ENCODE measurements at places on chromosomes 7 and 10.
A peak's percentile ranks its signal among the peaks of the same experiment; 100 is the strongest.

DNA sequence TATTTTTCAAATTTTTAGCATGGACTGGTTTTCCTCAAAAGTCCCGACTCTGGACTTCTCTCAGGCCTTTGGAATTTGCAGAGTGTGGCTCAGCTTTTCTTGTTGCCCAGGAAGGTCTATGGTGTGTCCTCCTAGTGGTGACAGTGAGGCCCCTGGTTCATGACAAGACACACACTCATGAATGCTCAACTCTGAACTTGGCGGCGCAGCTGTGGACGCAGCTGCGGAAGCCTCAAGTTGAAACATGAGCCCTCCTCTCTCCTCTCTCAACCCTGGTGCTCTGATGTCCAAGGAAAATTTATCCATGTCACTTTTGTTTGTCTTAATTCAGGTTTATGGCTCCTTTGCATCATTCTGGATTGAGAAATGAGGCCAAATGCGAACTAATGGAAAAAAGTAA, 183.9 kb downstream of the HECW1 start:
- DNase-seq, result no peak

DNA sequence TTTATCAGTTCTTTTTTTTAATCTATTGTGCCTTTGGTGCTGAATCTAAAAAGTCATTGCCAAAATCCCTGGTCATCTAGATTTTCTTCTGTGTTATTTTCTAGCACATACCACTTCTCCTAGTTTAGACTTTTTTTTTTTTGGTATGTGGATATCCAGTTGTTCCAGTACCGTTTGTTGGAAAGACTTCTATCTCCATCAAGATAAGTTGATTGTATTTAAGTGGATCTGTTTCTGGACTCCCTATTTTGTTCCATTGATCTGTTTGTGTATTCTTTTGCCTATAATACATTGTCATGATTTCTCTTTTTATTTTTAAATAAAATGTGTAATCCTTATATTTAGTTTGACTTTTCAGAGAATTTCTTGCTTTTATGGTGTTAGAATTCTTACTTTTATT, 35.5 kb downstream of the RSBN1L start:
- no peak for DNase-seq

- DNase-seq, result no peak
Observed at GRCh38 chr7:32142649-32143048, 72.4 kb upstream of the PDE1C start.

GRCh38 chr7:114426382-114426781, 11.8 kb downstream of the FOXP2 start:
- no peak for DNase-seq

- no peak for DNase-seq
Observed at GRCh38 chr7:69796416-69796815, 198.1 kb downstream of the AUTS2 start.

DNA sequence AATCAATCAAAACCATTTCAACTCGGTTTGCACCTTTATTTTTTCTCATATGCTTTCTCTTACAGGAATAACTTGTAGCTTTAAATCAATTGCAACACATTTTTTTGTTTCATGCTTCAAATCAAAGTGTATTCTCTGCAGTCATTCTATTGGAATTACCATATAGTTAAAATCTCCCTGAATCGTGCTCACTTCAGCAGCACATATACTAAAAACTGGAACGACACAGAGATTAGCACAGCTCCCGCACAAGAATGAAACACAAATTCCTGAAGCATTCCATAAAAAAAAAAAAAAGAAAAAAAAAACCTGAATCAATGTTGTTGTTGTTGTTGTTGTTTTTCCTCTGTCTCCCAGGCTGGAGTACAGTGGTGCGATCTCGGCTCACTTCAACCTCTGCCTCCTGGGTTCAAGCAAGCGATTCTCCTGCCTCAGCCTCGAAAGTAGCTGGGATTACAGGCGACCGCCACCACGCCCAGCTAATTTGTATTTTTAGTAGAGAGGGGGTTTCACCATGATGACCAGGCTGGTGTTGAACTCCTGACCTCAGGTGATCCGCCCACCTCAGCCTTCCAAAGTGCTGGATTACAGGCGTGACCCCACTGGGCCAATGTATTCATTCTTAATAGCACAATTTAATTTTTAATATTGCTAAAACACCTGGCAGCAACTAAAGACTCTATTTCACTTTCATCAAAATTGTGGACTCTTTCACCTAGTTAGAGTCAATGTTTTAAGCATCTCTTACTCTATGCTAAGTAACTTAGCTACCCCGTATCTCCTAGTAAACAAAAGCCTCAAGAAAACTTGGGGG, 26.3 kb downstream of the ANKRD61 start:
- DNase-seq, result no peak

- no peak for DNase-seq
Observed at GRCh38 chr10:5071411-5072198, 22.6 kb upstream of the AKR1C3 start.

DNA sequence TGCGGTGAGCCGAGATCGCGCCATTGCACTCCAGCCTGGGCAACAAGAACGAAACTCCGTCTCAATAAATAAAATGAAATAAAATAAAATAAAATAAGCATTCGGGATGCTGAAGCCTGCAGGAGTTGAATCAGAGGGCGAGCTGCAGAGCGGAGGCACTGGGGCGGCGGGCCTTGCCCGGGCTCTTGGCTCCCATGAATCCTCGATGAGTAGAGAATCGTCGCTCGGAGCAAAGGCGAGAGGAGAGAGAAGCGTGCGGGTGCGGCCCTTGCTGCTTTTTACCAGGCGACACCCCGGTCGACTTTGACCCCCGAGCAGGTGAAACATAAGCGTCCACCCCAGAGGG, 168.3 kb downstream of the UBE2H start:
- no peak for DNase-seq

GRCh38 chr7:99309111-99309510, 16.6 kb upstream of the ARPC1A start:
- no peak for DNase-seq

GRCh38 chr10:92076722-92077121, 153.2 kb downstream of the BTAF1 start:
- DNase-seq, result no peak

- DNase-seq, result no peak
Observed at GRCh38 chr7:21923658-21924057, 22.0 kb downstream of the CDCA7L start.

GRCh38 chr10:95832216-95833041, 75.3 kb upstream of the CC2D2B start:
- no peak for DNase-seq

DNA sequence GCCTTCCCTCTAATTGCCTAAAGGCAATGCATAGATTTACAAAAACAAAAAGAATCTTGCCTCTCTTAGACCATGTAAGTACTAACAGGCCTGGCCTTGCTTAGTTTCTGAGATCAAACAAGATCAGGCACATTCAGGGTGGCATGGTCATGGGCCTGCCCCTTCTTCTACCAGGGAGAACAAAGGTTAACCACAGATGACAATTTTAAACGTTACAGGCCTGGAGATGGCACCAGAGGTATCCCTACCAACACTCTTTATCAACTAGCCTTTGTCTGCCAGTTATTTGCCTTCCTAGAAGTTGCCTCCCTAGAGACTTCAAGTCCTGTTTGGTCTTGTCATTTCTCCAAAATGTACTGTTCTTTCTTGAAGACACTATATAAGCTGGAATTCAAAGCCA, 252.6 kb downstream of the DOCK4 start:
- DNase-seq, result peak; percentile 16

DNA sequence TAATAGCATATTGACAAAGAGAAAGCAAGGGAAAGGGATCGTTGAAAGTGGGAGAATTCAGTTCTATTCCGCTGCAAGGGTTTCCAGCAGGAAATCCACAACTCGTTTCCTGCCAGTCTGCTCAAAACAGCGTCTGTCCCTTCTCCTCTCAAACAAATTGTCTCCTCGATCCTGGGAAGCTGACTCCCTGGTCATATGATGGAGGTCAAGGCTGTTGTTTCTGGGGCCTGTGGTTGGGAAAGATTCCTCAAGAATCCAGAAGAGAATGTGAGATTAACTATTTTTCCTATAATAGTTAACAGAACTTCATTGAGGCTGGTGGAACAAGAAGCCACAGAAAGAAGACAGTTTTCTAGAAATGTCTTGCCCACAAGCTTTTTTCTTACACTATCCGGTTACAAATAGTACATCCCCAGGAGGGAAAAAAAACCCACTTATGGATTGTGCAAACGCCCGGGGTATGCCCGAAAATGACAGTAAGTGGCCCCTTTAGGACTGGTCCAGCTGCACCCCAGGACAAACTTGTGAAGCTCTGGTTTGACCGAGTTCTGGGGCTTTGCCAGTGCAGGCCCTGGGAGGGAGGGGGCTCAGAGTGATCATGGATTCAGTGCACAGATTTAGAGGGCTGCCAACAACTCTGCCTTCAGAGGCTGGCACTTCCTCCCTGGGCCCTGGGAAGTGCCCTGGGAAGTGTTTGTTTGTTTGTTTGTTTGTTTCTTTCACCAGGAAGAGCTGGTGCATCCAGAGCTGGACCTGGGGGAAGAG, 49.4 kb upstream of the CTBP2 start:
- DNase-seq, result no peak

DNA sequence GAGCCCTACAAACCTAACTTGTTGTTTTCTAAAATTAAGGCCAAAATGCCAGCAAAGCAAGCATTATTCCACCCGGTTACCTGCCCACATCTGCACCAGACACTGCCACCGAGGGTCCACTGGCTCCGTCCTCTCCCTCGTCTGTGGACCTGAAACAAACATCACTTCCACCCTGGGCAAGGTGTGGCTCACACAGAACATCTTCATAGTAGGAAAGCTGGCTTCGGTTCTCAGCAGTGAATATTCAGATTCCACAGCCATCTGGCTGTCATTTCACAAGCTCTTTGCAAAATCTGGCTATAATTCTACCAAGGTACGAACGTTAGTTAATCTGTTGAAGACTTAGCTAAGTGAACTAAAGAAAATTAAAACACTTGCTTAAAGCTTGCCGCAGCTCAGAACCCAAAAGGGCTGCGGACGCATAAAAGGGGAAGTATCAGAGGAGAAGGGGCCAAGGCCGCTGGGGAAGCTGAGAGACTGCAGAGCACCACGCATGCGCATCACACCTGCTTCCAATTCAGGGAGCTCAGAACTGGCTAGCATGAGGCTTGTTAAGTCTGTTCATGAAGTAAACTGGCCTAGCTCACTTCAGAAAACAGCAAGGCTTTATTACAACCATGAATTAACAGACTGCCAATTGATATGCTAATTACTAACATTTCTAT, 46.1 kb downstream of the PTPRN2 start:
- DNase-seq, result peak; percentile 60

- no peak for DNase-seq
Observed at GRCh38 chr10:115860182-115861107, 412.6 kb downstream of the GFRA1 start.

- peak; percentile 97 for DNase-seq
Observed at GRCh38 chr10:126062131-126063032, 166.0 kb downstream of the FANK1 start.

DNA sequence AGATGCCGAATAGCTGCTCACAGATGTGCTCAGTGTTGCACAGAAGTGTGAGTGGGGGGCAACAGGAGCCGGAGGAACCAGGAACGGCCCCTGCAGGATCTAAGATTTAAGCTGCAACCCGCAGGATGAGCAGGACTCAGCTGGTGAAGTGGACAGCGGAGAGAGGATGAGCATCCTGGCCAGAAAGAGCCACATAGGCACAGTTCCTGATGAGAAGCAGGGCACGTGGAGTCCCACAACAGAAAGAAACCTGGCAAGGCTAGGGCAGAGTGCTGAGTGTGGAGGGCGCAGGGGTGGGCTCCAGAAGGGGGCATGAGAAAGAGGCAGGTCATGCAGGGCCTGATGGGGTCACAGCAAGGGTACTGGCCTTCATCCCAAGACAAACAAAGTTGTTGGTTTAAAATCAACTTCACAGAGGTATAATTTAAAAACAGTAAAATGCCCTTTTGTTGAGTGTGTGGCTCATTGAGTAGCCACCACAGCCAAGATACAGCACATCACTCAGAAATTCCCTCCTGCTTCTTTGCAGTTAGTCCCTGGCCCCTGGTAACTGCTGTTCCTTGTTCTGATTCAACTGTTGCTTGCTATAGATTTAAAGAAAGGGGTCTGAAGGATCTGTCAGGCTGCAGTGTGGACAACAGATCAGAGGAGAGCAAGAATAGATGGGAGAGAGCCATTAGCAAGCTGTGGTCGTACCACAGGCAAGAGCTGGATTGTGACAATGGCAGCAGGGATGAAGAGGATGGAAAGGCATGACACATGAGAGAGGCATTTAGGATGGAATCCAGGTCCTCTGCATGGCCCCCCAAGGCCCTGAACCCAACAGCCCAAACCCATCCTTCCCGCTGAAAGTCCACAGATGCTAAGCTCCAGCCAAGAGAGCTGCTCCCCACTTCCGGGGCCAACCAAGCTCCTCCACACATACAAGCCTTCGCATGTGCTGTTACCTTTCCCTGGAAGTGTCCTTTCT, 53.1 kb upstream of the OSBPL3 start:
- no peak for DNase-seq

DNA sequence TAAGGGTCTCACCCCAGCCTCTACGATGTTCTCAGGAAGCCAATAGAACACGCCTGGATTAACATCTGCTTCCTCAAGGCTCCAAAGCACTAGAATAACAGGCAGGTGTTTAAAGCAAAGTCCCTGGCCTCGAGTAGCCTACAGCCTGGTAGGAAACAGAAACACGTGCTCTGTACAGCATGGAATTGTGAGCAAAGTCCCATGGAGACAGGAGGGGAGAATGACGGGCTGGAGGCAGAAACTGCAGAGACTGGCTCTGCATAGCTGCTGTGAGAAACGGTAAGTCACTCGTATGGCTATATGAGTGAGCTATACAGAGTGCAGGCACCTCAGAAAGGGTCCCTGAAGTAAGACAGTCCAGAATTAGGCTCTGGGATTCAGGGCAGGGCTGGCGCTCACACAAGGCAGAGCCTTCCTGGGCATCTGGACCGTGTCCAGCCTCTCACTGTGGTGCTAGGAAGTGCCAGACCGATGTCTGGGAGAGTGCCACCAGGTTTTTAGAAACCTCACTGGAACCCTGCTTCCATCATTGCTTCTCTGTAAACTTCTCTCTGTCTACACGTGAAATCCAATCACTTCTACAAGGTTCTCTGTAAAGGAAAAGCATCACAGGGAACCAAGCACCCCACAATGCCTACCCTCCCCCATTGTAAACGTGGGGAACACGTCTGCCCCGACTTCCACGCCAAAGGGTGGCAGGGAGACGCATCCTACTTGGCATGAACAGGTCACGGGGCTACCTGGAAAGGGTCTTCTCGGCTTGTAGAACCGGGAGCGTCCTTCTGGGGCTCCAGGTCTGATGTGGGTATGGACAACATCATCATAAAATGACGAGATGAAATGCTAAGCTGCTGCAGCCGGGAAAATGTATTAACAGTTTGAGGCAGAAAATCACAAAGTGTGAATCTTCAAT, 38.8 kb upstream of the SHH start:
- DNase-seq, result no peak

DNA sequence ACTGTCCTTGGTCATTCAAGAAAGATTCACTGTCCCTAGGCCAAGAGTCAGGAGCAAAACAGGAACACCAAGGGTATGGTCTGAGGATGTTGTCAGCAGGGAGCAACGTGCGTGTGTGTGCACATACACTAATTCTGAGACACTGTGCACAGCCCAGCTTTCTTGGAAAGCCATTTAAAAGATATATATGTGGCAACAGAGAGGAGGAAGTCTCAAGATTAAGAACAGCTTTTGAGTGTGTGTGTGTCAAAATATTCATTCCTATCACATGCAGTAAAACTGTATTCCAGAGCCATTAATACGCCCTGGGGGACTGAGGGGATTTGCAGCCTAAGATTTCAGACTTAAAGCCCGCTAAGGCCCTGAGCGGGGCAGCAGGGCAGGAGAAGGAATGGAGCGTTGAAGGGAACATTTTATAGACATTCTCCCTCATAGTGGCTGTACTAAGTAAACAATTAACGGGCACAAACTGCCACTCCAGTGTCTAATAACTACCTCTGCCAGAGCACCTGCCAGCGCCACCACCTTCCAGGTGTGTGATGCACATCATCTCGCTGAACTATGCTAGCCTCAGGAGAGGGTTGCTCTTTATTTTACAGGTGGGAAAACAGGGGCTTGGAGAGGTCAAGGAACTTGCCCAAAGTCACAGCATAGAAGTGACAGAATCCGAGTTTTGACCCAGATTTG, 2.0 kb downstream of the NOD1 start:
- DNase-seq, result peak; percentile 93
